SW 1271 (cell line): ENCODE measurements at places on chromosomes 11 and 22.

DNA sequence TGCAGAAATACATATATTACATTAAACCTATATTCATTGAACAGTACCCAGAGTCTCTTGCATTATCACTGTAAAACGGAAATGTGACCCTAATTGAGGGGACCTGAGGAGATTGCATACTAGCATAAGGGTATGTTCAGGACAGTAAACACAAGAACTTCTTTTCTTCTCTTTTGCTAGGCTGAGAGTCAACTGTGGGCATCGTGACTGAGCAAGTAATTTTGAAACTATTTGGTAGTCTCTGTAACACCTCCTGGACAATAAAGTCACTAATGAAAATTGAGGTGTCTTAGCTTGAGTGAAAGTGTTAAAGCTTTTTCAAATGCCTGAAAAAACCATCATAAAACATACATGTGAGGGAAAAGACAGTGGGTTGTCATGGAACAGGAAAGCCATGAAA, 90.9 kb downstream of the PDHX start:
- DNase-seq, result no peak

- DNase-seq, result no peak
Observed at GRCh38 chr11:67178878-67179277, 59.8 kb downstream of the KDM2A start.

- DNase-seq, result no peak
Observed at GRCh38 chr22:37253126-37253660, 9.1 kb upstream of the RAC2 start.

GRCh38 chr11:4006946-4007680, 87.5 kb upstream of the RRM1 start:
- no peak for DNase-seq

GRCh38 chr11:28529540-28530410, 421.6 kb downstream of the METTL15 start:
- peak; percentile 44 for DNase-seq

DNA sequence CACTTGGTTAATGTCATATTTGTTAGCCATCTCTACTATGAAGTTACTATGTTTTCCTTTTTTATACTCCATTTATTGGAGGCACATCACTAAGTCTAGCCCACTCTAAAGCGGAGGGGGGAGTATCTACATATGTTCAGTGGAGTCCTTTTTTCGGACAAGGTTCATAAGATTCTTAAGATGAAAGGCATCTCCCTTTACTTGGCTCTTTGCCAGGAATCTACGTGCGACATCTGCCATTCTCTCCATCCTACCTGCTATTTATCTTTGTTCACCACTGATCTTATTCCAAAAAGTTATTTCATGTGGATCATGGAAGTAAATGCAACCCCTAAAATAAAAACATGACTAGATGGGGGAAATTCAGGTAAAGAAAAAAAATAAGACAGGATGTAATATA, 77.4 kb upstream of the YWHAH start:
- DNase-seq, result no peak

DNA sequence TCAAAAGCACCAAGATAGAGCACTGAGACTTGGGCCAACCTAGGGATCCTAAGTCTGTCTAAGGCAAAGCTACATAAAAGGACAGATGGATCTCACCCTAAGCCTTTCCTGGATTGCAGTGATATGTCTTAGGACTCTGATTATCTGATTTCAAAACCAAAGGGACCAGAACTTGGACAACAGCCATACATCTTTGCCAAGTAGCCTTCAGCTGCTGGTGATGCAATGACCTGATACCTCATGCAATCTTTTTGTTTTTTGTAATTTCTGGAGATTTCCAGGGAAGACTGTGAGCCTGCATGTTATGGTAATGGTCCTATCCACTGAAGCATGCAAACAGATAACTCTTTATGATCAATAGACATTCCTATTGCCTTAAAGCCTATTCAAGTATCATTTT, 230.4 kb upstream of the MTNR1B start:
- no peak for DNase-seq

- peak; percentile 71 for DNase-seq
Observed at GRCh38 chr22:26718905-26719304, 61.5 kb downstream of the MIAT start.

DNA sequence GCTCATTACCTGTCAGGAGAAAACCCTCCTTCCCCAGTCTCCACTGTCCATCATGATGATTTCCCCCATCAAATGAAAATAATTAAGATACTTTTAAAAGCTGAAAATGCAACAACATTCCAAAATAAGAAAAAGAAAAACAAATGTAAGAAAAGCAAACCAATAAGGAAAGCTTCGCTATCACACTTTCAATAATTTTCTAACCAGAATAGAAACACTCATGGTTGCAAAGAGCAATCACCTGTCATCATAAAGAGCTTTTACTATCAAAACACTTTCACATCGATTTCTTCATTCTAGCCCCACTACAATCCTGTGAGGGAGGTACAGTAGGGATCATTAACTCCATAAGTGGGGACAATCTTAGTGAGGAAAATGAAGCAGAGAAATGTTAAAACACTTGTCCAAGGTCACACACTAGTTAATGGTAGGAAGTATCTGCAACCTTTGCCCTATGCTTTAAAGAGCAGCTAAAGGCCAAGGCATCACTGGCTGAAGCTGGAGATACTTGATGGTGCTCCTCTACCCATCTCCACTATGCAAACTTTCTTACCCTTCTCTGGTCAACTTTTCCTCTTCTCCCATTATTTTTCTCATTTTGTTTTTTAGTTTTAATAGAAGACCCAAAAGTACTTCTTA, 2.6 kb downstream of the RBM4B start:
- no peak for DNase-seq

- DNase-seq, result no peak
Observed at GRCh38 chr11:11089805-11090204, 232.0 kb upstream of the ZBED5 start.

- no peak for DNase-seq
Observed at GRCh38 chr11:105110688-105111030, 28.9 kb downstream of the CARD18 start.

- no peak for DNase-seq
Observed at GRCh38 chr11:14766585-14766984, 123.0 kb downstream of the PDE3B start.

- DNase-seq, result no peak
Observed at GRCh38 chr22:44964722-44965078, 45.1 kb downstream of the PHF21B start.

DNA sequence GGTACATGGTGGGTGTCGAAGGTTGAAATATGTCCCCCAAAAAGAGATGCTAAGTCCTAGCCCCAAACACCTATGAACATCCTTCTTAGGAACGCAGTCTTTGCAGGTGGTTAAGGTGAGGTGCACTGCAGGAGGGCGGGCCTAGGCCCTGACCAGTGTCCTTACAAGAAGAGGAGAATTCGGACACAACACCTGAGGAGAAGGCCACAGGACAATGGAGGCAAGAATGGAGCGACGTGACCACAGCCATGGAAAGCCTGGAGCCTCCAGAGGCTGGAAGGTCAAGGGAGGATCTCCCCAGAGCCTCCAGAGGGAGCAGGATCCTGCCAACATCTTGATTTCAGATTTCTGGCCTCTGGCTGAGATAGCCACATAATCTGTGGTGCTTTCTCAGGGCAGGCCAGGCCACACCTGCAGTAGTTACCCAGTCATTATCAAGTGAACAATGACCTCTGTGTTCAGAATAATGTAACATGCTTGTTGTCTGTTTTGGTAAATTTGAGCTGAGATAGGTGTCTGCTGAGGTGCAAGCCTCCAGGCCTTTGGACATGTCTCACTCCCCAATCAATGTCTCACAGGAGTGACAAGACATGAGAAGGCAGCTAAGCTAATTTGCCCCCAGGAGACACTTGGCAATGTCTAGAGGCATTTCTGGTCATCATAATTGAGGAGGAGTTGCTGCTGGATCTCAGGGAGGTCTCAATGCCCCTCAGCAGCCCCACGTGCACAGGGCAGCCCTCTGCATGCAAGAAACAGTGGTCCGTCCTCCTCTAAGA, 498.9 kb downstream of the BRD1 start:
- no peak for DNase-seq

DNA sequence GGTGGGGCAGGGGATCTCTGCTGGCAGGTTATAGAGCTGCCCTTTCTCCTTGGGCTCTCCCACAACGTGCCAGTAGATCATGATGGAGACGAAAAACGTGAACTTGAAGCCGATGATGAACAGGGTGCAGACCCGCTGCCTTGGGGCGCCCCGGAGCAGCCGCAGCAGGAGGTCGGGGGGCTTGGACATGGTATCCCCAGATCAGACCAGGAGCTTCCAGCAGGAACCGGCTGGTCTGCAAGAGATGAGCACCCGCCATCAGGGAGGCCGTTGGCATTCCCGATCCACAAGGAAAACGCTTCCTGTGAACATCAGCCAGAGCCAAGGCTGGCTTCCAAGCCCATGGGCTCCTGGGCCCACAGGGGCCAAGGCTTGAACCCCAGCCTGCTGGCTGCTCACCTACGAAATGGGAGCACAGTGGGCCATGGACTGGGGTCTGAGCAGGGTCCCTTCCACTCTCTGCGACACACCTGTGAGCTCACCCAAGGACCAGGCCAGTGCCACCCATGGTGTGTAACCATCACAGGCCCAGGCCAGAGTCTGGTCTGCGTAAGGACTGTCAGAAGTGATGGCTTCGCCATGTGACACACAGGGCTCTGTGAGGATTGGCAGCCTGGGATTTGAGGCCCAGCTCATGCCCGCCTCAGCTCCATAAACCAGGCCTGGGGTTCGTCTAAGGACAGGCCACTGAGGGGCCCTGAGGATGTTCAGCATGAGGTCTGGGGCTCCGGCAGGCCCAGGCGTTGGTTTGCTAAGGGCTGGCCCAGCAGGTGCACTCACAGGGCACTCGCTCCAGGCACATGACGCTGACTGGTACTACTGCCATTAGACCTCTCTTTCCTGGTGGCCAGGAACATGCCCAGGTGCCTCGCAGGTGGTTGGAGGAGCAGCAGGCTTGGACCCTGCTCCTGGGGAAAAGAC, 26.6 kb downstream of the A4GALT start:
- no peak for DNase-seq

GRCh38 chr11:17816232-17816931, 81.8 kb downstream of the KCNC1 start:
- no peak for DNase-seq

DNA sequence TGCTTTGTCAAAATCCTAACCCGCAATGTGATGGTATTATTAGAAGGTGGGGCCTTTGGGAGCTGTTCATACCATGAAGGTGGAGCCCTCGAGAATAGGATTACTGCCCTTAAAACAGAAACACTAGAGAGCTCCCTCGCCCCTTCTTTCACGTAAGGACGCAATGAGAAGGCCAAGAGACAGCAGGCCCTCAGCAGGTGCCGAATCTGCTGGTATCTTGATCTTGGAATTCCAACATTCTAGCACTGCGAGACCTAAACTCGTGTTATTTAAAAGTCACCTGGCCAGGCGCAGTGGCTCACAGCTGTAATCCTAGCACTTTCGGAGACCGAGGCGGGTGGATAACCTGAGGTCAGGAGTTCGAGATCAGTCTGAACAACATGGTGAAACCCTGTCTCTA, 33.1 kb downstream of the LARGE1 start:
- no peak for DNase-seq

GRCh38 chr11:60235321-60235720, 7.6 kb downstream of the MS4A4E start:
- no peak for DNase-seq

DNA sequence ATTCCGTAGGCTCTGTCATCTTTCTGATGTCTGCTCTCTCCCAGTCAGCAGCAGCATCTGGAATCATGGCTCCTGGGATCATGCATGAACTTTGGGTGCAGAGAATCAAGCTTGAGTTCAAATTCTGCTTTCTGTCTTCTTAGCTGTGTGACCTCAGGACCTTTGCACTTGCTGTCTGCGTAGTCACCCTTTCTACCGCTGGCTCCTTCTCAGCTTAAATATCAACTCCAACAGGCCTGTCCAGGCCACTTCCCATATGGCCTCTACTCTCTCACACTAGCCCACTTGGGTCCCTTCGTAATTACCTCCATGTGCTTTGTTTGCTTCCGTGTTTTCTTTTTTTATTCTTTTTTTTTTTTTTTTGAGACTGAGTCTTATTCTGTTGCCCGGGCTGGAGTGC, 4.6 kb upstream of the GGA1 start:
- no peak for DNase-seq

GRCh38 chr11:3041699-3042441, 15.4 kb downstream of the CARS1 start:
- no peak for DNase-seq

- DNase-seq, result no peak
Observed at GRCh38 chr11:46615756-46616155, 1.3 kb downstream of the HARBI1 start.

GRCh38 chr11:8719211-8719649, 36.6 kb downstream of the RPL27A start:
- peak; percentile 79 for DNase-seq

GRCh38 chr11:18705651-18706281, 7.2 kb downstream of the TMEM86A start:
- no peak for DNase-seq

GRCh38 chr11:10862446-10862845, 4.6 kb upstream of the ZBED5 start:
- no peak for DNase-seq

DNA sequence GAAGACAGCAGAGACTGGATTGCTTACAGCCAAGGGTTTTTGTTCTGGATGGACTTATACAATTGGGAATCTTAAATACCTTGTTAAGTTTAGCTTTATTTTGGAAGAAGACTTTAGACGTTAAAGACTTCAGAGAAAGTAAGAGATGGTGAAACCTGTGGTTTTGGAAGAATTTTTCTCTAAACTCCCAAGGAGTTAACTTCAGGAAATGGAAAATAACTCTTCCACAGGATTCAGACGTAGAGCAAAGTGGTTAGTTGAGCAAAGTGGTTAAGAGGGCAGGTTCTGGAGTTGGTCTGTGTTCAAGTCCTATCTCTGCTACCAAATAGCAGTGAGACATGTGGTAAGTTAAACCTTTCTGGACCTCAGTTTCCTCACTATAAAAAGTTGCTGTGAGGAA, 12.8 kb downstream of the PITPNB start:
- no peak for DNase-seq

DNA sequence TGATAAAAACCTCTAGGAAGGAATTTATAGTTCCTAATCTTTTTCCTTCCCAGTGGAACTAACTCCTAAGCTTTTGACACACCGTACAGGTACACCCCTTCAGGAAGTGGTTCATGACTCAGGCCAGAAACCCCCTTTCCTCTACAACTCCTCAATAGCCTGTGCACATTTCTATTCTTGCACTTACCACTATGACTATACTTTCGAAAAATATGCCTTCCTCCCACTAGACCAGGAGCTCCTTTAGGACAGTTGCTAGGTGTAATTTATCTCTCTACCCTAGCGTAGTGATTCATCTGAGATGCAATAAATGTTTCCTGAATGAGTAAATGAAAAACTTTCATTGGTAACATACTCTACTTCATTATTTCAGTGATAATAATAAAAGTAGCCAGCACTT, 14.5 kb downstream of the MAP6 start:
- no peak for DNase-seq

GRCh38 chr11:78403781-78404180, 13.8 kb downstream of the GAB2 start:
- no peak for DNase-seq
